GM12864 (cell line): ENCODE measurements at places on chromosomes 2 and 18.
A peak's percentile ranks its signal among the peaks of the same experiment; 100 is the strongest.

- DNase-seq, result no peak
These were observed 53.2 kb upstream of the SLC4A10 start for GRCh38 chr2:161571051-161571429.

DNA sequence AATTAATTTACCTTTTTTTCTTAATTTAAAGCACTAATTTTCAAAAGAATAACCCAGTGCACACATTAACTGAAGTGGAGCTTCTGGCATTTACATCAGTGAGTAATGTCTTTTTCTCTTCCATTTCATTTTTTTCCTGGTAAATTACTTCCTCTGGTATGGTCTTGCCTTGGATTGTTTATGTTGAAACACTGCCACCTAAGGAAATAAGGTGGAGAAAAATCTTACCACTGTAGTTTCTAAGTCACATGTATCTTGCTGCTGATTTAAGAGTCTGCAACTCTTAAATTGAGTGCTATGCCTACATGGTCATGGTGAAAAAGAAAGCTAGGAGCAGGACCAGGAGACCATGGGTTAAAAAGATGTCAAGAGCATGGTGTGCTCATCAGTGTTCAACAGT lies 51.0 kb downstream of the TTC27 start:
- DNase-seq, result no peak

DNA sequence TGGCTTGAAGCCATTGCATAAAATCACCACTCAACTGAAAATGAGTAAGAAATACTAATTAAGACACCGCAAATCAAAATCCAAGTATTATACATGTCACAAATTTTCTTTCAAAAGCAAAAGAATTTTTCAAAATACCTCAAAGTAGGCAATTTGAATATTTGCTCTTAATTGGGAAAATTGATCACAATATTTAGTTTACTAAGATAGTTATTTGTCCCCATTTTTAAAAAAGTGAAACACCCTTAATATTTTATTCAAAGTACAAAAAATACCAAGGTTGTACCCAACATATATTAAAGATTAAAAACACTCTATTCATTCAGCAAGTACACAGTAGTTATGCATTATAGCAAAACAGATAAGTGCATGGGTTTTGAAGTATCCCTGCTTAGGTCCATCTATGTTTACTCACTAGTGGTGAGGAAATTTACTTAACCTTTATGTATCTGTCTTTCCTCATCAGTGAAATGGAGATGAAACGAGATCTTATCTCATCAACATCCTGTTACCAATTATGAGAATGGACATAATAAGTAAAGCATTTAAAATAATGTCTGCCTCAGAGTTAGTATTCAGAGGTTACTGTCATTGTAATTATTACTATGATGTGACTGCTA lies 35.1 kb downstream of the VPS54 start:
- no peak for DNase-seq

GRCh38 chr2:123303731-123304130 lies 721.4 kb upstream of the CNTNAP5 start:
- no peak for DNase-seq

DNA sequence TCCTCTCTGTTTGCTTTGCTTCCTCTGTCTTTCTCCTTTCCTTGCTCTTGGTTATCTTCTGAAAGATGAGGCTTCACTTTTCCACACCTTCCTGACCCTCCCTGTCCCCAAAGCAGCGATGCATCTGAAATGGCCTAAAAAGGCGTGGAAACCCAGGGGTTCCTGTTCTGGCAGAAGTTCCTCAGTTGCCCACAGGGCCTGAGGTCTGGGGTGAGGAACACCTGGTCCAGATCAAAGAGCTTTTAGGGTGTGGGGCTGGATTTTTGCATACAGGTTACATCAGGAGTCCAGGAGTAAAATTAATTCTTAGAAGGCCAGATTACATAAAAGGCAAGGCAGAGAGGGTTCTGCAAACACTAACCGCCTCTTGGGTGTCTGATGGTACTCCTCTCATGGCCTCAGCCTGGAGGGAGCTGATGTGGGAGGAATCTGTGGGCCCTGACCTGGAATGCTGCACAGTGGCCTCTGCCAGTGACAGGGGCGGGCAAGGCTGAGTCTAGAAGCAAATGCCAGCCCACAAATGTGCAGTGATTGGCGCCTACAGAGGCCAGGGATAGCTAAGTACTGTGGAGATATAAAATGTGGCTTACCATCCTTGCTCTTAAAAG lies 41.8 kb downstream of the INPP4A start:
- no peak for DNase-seq

- peak; percentile 21 for DNase-seq
These were observed 61.5 kb upstream of the PPM1B start for GRCh38 chr2:44107086-44107740.

- DNase-seq, result no peak
These were observed 12.1 kb downstream of the HS1BP3 start for GRCh38 chr2:20638646-20639430.

GRCh38 chr18:34203866-34204265 lies 20.8 kb downstream of the NOL4 start:
- no peak for DNase-seq

DNA sequence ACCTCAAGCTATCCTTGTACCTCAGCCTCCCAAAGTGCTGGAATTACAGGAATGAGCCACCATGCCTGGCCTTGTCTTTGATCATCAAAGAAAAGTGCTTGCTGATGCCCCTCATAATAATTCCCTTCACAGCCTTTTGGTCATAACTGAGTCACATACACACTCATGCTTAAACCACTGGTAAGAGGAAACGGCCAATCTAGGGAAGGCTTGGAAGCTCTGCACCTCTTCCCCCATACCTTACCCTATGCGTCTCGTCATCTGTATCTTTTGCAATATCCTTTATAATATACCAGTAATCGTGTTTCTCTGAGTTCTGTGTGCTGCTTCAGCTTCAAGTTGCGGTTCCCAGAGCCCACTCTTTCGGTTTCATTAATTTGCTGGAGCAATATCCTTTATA lies 4.8 kb upstream of the RNF138 start:
- DNase-seq, result no peak

- no peak for DNase-seq
These were observed 87.4 kb downstream of the STK39 start for GRCh38 chr2:168159754-168160585.

GRCh38 chr2:110113961-110114591 lies 1.5 kb downstream of the MALL start:
- no peak for DNase-seq

- DNase-seq, result no peak
These were observed 1311.0 kb upstream of the FAM98A start for GRCh38 chr2:34909992-34910705.
